T-helper 1 cell (primary cell): ENCODE measurements at places on chromosomes 11 and 22.

- DNase-seq: no peak
These were observed 77.7 kb downstream of the KCNC1 start for GRCh38 chr11:17812091-17812864.

- no peak for DNase-seq
These were observed 22.0 kb upstream of the IGSF9B start for GRCh38 chr11:133978794-133979193.

GRCh38 chr11:69131644-69132300 is 24.0 kb upstream of the SMIM38 start:
- DNase-seq: no peak

GRCh38 chr11:75031224-75031753 is 42.6 kb downstream of the NEU3 start:
- no peak for DNase-seq

GRCh38 chr11:44563711-44564110 is 1.8 kb upstream of the CD82 start:
- DNase-seq: no peak

DNA sequence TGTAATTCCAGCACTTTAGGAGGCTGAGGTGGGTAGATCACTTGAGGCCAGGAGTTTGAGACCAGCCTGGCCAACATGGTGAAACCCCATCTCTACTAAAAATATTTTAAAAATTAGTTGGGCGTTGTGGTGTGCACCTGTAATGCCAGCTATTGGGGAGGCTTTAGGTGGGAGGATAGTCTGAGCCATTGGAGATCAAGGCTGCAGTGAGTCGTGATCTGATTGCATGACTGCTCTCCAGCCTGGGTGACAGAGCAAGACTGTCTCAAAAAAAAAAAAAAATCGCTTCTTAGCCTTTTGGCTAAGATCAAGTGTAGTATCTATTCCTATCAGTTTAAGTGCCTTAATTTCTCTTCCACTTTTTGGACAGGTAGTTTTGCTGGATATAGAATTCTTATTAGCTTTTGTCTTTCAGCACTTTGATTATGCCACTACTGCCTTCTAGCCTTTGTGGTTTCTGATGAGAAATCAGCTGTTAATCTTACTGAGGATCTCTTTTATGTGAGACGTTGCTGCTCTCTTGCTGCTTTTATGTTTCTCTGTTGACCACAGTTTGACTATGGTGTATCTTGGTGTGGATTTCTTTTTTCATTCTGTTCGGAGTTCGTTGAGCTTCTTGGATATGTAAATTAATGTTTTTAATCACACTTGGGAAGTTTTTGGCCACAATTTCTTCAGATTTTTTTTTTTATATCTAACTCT is 24.7 kb downstream of the CHEK1 start:
- DNase-seq: no peak

DNA sequence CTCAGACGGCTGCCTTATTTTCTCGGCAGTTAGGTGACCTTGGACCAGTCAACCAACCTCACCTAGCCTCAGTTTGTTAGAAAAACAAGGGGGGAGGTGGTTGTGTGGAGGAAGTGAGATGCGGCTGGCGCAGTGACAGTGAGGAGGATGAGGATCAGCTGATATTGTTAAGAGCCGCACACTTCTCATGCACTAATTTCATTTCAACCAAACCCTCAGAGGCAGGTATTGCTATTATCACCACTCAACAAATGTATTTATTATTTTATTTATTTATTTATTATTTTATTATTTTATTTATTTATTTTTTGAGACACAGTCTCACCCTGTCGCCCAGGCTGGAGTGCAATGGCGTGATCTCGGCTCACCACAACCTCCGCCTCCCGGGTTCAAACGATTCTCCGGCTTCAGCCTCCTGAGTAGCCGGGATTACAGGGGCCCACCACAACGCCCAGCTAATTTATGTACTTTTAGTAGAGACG is 2.1 kb downstream of the LGALS1 start:
- no peak for DNase-seq

DNA sequence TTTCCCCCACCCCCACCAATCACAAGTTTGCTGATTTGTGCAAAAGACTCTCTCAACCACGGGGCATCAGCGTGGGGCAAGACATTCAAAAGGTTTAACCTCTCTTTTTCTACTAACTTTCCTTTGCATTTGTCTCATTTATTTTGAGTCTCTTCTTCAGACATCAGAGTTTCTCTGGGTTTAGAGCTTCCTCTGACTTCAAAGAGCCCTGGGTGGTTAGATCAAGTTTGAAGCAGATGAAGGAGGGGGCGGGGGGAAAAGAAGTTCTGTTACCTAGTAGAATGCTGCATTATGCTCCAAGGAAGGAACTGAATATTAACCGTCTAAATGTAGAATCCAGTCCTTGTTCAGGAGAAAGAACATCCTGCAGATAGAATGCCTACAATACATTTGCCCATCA is 24.5 kb downstream of the GAS2 start:
- no peak for DNase-seq

DNA sequence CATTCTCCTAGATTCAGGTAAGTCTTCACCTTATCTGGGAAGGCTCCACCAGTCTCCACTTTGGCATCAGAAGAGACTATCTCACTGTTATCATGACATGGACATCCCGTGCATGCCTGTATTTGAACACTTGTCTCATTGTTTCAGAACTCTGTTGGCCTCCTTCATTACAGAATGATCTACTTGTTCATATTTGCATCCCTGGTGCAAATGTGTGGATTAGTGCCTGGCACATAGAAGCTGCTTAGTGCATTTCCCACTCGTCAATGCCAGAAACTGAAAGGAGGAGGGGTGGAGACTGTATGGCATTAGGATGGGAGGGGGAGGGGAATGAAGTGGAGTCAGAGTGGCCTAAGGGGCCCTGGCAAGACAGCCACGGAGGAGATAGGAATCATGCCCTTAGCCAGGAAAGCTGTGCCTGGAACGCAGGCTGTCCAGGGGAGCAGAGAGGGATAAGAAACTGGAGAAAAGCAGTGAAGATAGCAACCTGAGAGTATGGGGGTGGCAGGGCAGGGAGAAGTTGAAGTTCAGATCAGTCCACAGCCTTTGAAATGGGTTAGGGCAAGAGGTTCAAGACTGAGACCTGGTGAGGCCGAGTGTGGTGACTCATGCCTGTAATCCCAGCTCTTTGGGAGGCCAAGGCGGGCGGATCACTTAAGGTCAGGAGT is 53.8 kb upstream of the CAPRIN1 start:
- DNase-seq: no peak

DNA sequence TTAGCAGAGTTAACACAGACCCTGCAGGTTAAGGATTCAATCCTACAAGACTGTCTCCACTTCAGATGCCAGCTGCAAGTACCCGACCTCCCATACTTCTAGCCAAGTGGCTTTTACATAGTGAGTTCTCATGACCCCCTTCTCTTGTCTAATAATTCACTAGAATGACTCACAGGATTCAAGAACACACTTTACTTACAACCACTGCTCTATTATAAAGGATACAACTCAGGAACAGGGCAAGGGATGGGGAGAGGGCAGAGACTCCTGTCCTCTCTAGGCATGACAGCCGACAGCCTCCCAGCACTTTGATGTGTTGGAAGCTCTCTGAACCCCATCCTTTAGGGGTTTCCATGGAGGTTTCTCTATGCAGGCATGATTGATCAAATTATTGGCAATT is 60.0 kb downstream of the MYO18B start:
- DNase-seq: no peak

DNA sequence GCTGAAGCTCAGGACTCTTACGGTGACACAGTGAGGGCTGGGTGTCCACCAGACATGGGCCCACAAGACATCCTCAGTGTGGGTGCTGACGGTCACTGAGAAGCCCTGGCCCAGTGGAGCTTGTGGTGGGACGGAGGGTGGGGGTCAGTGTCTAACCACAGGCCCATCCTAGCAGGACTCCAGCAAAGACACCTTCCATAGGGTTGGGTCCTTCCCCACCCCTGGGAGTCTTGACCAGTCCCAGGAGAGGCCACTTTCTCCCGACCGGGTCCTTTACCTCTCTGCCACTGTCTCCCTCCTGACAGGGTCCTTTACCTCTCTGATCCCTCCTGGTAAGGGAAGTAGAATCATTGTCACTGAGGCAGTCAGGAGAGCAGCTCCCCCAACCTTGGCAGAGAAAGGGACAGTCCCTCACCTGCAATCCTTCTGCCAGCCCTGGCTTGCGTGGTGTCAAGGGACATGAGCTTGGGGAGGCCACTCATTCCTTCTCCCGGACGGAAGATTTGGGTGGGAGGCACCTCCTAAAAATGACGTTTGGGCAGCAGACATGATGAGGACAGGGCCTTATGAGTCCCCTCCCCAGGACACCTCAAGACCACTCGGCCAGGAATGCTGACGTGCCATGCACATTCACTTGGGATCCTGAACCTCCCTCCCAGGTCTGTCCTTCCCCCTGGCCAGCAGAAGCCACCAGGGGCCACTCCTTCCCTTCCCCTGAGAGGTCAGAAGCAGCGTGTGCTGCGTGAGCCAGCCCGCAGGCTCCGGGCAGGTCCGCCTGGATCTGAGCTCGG is 91.5 kb upstream of the FGF3 start:
- DNase-seq: no peak

GRCh38 chr22:19122752-19123492 is 710 bp upstream of the DGCR2 start:
- no peak for DNase-seq

GRCh38 chr22:39871008-39871798 is 22.4 kb downstream of the ENTHD1 start:
- no peak for DNase-seq

GRCh38 chr11:110182886-110183285 is 89.7 kb downstream of the ZC3H12C start:
- DNase-seq: no peak
